ENCODE measurements at places on chromosomes 4 and X.

DNA sequence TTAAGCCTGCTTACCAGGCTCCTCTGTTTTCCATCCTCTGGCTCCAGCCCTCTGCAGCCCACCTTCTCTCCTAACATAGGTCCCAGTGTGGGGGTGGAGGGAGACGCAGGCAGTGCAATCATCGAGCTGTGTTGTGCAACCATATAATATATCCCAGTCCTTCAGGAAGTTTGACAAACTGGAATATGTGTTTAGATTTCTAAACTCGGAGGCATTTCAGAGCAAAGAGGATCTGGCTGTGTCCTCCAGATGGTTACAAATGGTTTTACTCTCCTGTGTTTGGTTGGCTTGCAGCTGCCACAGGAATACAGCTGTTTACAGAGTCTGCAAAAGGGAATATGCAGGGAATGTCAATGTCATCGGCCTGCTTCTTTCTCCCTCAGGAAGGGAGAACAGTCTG, 195.3 kb upstream of the LNX1 start:
- no peak for DNase-seq

- DNase-seq: no peak
These were observed 28.3 kb downstream of the CYTL1 start for GRCh38 chr4:4990857-4991540.

GRCh38 chrX:109890910-109891502, 111.9 kb upstream of the TMEM164 start:
- peak; percentile 0 for DNase-seq

DNA sequence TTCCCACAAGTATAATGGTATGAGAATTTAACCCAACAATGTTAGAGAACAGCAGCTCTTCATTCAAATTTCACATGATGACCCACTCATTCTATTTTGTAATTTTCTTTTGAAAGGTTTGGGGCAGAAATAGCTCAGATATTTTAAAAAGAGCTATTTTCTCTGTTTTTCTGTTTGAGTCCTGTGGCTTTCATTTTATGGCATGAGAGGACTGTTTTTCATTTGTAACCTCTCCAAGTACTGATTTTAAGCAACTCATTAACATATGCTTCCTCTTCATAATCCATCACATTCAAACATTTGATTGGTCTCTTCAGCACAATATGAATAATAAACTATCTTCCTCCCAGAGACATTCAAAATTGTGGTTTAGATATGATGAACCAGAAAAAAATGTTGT, 129.0 kb upstream of the TEX13A start:
- DNase-seq: no peak

DNA sequence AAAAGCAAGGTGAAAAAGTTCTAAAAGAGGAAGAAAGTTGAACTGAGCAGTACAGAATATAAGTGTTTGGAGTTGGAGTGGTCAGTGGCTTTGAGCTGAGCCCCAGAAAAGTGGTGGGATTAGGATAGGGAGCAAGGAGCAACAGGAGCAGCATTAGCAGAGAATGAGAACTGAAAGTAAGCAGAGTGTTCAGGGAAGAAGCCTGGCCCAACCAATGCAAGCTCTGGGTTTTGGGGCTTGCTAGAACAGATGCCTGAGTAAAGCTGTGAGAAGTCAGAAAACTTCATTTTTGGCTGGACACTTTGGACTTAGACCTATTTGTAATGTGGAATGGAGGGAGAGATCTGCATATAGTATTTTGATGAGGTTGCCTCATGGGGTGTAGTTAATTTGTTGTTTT, 17.8 kb downstream of the JADE1 start:
- DNase-seq: no peak

DNA sequence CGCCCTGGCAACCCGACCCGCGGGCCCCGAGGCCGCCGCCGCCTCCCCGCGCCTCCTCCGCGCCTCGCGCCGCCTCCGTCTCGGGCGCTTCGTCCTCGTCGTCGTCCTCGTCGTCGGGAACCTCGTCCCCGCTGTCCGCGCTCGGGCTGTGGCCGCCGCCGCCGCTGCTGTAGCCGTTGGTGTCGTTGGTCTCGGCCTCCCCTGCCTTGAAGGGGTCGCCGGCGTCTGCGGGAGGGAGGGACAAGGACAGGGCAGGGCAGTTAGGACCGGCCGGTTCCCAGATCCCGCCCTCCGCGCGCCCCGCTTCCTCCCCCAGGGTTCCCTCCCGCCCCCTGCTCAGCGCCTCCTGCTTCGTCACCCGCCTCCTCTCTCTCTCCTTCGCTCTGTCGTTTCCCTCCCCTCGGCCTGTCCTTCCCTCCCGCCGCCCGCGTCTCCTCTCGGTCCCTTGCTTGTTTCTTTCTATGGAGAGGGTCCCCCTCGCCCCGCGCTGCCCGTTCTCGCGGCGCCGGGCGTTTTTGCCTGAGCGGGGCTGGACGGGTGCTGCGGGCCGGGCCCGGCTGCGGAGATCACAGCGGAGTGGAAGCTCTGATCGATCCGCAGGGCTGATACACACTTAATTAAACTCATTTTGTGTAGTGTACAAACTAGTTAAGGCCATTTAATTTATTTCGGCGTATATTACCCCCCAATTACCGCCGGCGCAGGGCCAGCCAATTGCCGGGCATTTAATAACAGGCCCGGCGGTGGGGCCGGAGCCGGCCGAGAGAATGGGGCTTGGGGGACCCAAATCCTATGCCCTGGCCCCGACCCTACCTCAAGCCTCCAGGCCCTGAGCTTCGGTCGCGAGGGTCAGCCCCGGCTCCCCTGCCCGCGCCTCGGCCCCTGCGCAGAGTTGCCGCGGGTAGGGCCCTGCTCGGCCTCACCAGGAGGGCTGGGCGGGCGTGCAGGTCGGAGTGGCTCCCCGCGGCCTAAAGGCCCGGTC, 2.4 kb downstream of the NKX1-1 start:
- DNase-seq: no peak

- DNase-seq: no peak
These were observed 77.4 kb upstream of the AGA start for GRCh38 chr4:177519481-177520260.

- DNase-seq: no peak
These were observed 19.0 kb downstream of the SPRY1 start for GRCh38 chr4:123415576-123415975.

DNA sequence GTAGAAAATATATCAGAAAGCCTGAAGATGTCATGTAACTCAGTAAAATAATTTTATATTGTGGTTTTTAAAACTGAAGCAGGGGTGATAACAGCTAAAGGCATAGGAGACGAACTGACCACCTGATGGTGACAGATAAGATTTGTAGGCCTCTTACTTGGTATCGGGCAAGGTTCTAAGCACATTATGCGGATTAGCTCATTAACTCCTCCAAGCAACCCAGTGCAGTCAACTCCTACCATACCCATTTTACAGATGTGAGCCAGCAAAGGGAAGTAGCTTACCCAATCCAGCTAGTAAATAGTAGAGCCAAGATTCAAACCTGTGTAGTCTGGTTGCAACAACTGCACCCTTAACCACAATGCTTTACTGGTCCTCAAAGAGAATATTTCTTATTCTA, 62.1 kb downstream of the CC2D2A start:
- DNase-seq: no peak

DNA sequence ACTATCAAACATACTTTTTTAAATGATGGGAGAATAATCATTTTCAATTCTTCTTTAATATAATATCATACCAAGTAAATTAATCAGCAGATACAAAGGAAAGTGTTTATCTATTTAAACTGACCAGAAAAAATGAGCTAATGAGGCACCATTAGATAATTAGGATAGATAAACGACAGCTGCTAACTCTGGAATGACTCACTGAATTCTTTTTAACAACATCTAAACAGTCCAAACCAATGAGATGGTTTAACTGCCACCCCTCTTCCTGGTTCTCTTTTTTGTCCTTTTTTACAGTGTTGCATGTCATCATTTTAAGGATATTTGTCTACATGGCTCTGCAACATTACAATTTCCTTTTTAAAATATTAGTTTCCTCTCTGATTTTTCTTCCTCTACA, 41.6 kb downstream of the UNC5C start:
- no peak for DNase-seq

GRCh38 chr4:2964706-2965258, 1.4 kb downstream of the GRK4 start:
- DNase-seq: no peak

DNA sequence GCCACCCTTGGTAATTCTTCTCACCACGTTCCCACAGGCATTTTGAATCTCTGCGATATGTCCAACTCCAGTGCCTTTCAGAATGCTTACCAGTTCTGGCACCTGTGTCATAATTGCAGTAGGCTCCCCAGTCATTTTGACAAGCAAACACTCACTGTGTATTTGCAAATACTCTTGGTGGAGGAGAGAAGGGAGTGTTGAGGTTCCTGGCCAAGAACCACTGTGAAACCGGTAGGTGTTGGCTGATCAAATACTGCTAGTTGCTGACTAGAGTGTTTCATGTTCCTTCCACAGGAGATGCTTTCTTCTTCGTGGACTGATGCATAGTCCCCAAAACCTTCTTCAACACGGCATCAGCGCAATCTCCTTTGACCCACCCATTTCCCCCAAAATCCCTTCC, 16.0 kb upstream of the NLGN4X start:
- DNase-seq: no peak

DNA sequence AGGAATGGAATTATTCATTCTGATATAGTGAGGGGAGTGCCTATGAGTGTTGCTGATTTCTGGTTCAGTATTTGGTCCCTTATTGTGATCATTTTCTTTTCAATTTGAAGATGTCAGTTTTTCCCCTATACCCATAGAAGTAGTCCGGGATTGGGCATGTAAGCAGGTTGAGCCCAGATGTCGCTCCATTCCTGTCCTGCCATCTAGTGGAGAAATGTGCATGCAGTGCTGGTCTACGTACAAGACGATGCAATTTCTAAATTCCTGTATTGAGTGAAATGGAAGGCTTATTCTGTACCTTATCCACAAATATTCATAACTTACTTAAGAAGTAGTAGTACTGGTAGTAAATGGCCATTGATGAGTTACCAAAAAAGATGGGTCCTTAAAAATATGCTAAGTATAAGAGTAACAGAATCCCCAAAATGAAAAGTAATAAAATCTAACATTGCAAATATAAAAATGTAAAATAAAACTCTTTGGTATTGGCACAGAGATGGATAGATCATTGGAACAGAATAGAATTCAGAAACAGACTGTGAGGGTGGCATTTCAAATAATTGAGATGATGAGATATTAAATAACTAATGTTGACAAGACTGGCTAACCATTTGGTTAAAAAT, 60.9 kb downstream of the UGT8 start:
- DNase-seq: no peak

DNA sequence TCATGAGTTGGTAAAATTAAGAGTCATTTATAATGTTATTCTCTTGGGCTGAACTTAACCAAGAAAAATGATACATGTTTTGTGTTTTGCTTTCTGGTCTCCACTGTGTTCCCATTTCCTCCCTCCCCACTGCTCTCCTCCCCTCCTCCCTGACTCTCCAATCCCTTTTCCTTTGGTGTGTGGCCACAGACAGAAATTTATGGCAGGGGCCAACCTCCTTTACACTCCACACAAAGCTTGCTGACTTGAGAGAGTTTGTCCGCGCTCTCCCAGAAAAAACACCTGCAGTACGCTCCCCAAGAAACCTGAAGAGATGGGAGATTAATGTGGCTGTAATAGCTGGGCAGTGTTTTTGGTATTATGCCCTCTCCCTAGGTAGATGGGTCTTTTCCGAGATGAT, 88.9 kb downstream of the ALPK1 start:
- no peak for DNase-seq
